ENCODE measurements at places on chromosomes 6 and 20. TPM values are rescaled to one million over a fixed set of nuclear protein-coding genes. Genes with fewer than 3 reads are reported as not detected.

GRCh38 chr6:113320653-113321052 is 536.5 kb upstream of the MARCKS start:
- no peaks in the 10 kb centered on the region for H3K4me1 ChIP-seq
- H3K27ac ChIP-seq = no peak overlapping the region
- H3K36me3 ChIP-seq = no peaks in the 10 kb centered on the region

DNA sequence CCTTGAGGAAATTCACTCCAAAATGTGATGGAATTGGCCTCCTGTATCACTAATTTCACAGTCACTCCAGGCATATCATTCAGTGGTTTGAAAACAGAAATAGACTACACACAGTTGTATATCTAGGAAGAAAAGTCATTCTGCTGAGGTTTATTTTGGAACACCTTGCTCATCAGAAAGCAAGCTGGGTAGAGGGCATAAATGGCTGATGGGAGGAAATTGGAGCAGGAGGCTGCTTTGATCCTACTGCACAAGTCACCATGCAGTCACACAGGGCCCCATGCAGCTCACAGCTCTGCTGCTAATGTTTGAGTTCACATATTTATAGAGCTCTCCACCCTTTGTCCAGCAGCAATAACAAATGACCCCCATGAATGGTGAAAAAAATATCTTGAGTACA is 12.3 kb downstream of the NHLRC1 start:
- H3K27ac ChIP-seq = no peak overlapping the region

DNA sequence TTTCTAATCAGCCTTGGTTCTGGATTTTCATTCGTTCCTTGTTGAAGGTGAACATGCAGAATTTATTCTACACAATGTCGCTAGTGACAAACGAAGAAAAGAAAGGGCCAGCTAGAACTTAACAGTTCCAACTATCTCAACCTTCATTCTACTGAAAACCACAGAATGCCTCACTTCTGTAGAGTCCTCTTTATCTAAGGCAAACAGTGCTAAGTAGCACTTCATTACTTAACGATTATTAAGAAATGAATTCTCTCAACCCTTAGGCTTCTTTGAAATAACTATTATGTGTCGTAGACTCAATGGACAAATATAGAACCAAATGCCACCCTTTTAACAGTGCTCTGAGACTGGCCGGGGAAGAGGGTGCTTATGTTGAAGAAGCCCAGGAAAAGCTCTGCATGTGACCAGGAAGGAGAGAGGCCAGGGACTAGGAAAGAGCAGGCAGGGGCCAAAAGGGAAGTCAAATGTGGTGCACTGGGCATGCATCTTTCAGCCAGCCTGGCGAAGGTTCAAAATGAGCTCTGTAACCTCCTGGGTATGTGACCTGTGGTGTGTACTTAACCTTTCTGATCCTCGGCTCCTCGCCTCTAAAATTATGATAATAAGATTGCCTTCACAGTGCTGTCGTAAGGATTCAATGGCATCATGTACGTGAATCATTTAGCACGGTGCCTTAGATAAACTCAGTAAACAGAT is 55.4 kb upstream of the BMP2 start:
- H3K27ac ChIP-seq = no peak overlapping the region

DNA sequence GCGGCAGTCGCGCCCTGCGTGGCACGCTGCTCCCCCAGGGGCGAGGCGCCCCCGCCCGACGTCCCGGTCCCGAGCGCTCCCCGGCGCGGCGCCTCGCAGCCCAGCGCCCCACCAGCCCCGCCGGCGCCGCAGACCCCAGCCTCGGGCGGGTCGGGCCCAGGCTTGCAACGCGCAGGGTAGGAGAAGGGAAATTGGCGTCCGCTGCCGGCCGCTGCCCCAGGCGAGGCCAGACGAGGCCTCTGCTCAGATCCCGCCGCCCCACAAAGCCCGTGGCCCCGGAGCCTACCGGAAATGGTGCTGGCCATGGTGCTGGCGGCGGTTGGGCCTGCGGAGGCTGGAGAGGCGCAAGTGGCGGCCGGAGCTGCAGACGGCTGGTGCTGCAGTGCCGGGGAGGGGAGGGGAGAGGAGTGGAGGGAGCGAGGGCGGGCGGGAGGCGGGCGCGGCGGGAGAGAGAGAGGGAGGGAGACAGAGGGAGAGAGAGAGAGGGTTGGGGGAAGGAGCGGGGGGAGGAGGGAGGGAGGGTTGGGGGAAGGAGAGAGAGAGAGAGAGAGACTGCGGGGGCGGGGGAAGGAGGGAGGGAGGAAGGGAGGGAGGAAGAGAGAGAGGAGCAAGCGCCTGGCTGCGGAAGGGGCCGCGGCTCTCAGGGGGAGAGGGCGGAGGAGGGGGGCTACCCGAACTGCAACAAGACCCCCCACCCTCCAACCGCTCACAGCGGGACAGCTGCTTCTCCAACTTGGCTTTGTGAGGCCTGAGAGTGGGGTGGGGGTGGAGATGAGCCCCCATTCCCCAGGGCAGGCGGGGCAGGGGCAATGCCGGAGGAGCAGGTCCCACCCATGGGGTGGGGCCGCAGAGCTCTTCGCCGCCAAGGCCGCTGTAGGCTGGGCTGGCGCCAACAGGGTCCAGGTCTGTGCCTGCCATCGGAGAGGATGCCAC is at the start of gene STMN3:
STMN3 (minus strand) TSS at position 384 of the 933 bp plus-strand sequence; CDS start at position 305, 79 bp downstream.
- H3K36me3 ChIP-seq = no peaks in the 10 kb centered on the region
- H3K27ac ChIP-seq = no peak within 1 kb of the TSS
- H3K27me3 ChIP-seq = peaks cover 41% of the 10 kb centered on the region
- peak within 1 kb of the TSS; percentile 55 for H3K4me3 ChIP-seq
- peaks cover 39% of the 10 kb centered on the region for H3K4me1 ChIP-seq

DNA sequence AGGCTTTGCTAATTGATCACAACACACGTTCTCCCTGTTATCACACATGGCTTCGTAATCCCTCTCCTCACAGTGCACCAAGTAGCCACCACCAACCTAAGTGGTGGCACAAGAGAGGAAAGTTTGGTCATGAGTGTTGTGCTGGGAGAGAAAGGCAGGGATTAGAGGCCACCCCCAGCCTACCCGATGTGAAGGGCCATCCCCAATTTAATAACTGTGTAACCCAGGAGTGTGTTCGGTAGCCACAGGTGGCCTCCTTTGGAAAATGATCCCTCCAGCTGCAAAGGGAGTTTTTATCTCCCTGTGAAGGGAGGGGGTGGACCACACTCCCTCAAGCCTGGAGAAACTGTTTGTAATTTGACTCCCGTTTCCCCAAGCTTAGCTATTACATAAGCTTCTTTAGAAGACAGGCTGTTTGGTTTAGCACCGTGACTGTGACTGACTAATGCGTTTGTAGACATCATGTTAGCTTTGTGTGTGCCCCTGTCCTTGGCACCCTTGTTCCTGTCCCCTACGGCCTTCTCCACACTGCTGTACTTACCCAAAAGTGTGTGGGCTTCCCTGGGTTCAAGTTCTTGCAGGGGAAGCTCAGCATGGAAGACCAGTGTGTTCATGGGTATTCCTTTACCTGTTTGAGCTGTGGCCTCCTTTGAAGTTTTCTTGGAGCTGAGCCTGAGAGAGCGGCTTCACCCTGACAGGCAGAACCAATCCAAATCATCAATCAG is 20.6 kb downstream of the PPP1R16B start:
- DNase-seq = no peak
- peaks cover 18% of the 10 kb centered on the region for H3K4me1 ChIP-seq
- no peak overlapping the region for H3K4me3 ChIP-seq
- no peak overlapping the region for H3K27ac ChIP-seq

- DNase-seq = peak; percentile 61
- H3K27ac ChIP-seq = peak overlapping the region; percentile 75
- H3K36me3 ChIP-seq = no peaks in the 10 kb centered on the region
- H3K4me1 ChIP-seq = peaks cover 57% of the 10 kb centered on the region
Measured at GRCh38 chr20:1802385-1803060, 92.7 kb upstream of the SIRPA start.

DNA sequence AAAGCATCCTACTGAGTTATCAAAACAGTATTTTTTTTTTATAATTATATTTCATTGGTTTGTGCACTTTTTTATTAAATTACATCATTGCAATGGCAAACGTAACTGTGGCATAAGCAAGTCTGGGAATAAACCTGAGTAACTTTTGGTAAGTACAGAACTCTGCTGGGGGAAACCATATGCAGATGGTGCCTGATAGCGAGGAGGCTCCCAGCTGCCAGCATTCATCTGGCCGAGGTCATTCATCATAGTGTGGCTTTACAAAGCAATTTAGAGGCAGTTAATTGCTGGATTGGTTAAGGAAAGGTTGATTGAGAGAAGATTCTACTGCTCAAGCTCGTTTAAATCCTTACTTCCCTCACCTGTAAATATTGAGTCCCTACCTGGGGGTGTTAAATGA is 52.6 kb downstream of the HECA start:
- no peak overlapping the region for H3K27ac ChIP-seq
- no peaks in the 10 kb centered on the region for H3K36me3 ChIP-seq
- no peaks in the 10 kb centered on the region for H3K4me1 ChIP-seq
- H3K4me3 ChIP-seq = no peak overlapping the region
- no peak for DNase-seq

The SLC35B3 gene
- 22.9 TPM for total RNA-seq

The PRSS16 gene
- total RNA-seq = 18.3 TPM

The NOTCH4 gene
- 37.0 TPM for total RNA-seq

The RSPH3 gene
- total RNA-seq = 12.4 TPM
